ENCODE measurements at places on chromosomes 16 and 17.

- no peak for DNase-seq
These were observed 56.3 kb upstream of the HAS3 start for GRCh38 chr16:69049146-69049545.

- no peak for DNase-seq
These were observed 13.1 kb downstream of the FMNL1 start for GRCh38 chr17:45234641-45235415.

GRCh38 chr17:46795379-46795952 lies 23.0 kb downstream of the WNT3 start:
- DNase-seq = peak; percentile 36

GRCh38 chr16:30365200-30365599 lies 5.1 kb downstream of the TBC1D10B start:
- no peak for DNase-seq

GRCh38 chr17:38915639-38915995 lies 9.8 kb upstream of the LASP1NB start:
- no peak for DNase-seq

- no peak for DNase-seq
These were observed 442.6 kb upstream of the HSBP1 start for GRCh38 chr16:83365166-83365565.

DNA sequence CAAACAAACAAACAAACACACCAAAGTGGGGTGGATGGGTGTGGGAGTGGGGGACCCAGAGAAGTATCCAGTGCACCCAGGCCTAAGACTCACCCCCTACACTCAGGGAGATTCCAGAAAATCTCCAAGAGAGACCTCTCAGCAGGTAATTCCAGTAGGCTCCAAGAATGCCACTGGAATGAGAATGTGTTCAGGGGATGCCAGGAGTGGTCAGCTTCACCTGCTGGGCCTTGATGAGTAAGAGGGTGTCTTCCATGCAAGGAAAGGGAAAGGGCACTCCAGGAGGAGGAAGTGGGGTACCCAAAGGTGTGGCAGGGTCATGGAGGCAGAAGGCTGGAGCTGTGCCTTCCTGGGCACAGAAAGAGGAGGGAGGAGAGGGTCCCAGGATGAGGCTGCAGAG lies 9.9 kb downstream of the CDH1 start:
- DNase-seq = no peak

- DNase-seq = no peak
These were observed 4.5 kb downstream of the KRTAP3-1 start for GRCh38 chr17:41004397-41004796.

DNA sequence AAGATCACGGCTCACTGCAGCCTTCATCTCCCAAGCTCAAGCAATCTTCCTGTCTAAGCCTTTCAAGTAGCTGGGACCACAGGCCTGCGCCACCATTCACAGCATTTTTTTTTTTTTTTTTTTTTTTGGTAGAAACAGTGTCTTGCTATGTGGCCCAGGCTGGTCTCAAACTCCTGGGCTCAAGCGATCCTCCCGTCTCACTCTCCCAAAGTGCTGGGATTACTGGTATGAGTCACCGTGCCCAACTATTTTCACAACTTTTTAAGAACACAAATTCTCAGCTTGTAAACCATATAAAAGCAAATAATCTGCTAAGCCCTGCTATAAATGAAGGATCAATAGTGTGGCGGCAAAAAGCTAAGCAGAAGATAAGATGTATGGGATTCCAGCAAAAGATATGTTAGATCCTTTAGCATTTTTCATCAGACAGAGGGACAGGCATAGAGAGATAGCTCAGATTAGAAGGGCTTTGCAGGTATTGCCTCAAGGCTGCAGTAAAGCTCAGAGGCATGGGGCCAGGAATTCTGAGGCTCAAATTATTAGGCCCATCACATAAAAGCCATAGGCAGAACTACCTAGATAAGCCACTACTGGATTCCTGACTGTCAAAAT lies 55.1 kb downstream of the EMP2 start:
- DNase-seq = no peak

DNA sequence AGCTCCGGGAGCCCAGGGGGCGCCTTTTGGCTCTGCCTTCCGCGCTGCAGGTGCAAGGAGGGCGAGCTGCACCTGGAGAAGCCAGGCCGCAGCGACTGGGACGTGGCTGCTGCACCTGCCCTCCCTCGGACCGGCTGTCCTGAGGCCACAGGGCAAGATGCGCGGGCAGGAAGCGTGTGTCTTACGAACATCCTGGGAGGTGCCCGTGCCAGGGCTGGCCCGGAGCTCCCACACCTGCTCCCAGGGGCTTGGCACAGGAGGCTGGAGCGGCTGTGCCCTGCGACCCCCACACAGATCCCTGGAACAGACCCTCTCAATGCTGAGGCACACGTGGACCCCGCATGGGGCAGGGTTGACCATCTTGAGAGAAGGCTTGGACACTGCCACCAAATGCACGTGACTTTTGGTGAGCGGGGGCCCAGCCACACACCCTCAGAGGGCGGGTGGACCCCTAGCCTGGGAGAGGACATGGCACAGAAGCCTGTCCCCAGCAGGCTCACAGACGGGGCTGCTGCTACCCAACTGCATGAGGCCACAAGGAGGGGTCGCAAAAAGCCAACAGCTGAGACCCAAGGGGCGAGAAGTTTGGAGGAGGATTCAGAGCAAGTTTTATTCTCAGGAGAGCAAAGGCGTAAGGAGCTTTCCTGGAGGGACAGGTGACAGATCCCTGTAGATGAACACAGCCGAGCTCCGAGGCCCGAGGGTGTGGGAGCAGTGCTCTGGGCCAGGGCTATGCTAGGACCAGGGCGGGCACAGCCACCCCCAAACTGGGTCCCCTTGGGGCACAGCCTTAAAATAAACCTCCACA lies 11.4 kb downstream of the NDUFAF8 start:
- DNase-seq = no peak

DNA sequence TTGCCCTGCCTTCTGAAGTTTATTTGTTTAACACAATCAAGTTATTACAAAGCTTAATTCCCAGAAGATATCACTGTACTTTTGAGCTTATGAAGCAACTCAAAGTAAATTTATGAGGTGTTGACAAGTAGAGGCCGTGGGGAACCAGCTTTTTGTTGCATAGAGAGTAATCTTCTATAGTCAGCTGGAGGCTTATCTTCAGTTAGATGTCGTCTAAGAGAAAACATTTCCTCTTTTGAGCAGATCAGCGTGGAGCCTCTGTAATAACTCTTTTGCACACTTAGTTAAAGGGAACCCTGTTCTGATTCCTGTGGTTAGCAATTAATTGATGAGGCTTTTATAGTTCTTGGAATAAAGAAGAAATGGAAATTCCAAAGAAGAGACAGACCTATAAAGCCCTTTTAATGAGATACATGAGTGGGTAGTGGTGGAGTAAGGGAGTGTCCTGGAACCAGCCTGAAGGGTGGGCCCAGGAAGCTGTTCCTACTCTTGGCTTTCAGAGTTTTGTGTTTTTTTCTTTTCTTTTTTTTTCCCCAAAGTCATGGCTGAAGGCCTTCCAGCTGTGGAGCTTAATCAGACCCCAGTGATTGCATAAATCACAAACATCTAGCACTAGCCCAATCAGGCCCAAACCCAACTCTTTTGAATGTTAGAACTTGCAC lies 28.9 kb upstream of the MAP3K14 start:
- no peak for DNase-seq

Data from SW 1271 (cell line).